ENCODE measurements at places on chromosomes 2 and 18.

DNA sequence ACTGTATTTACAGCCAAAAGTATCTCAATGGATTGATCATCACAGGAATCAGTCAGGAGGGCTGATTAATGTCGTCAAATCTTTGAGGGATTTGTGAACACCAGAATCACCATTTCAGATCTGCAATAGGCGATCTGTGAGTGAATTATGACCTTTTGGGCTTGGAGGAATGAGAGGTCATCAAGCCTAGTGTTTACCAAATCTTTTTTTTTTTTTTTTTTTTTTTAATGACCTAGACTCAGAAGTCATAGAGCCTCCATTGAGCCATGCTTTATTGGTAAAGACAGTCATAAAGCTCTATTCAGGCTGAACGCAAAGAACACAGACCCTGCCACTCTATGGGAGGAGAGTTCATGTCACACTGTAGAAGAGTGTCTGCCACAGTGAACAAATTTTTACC is 97.7 kb downstream of the SOCS6 start:
- DNase-seq = no peak

- no peak for DNase-seq
Observed at GRCh38 chr2:166792808-166793207, 95.5 kb upstream of the XIRP2 start.

GRCh38 chr2:128214251-128214650 is 104.4 kb downstream of the HS6ST1 start:
- DNase-seq = no peak

GRCh38 chr2:85423525-85423924 is 5.0 kb downstream of the SH2D6 start:
- no peak for DNase-seq

DNA sequence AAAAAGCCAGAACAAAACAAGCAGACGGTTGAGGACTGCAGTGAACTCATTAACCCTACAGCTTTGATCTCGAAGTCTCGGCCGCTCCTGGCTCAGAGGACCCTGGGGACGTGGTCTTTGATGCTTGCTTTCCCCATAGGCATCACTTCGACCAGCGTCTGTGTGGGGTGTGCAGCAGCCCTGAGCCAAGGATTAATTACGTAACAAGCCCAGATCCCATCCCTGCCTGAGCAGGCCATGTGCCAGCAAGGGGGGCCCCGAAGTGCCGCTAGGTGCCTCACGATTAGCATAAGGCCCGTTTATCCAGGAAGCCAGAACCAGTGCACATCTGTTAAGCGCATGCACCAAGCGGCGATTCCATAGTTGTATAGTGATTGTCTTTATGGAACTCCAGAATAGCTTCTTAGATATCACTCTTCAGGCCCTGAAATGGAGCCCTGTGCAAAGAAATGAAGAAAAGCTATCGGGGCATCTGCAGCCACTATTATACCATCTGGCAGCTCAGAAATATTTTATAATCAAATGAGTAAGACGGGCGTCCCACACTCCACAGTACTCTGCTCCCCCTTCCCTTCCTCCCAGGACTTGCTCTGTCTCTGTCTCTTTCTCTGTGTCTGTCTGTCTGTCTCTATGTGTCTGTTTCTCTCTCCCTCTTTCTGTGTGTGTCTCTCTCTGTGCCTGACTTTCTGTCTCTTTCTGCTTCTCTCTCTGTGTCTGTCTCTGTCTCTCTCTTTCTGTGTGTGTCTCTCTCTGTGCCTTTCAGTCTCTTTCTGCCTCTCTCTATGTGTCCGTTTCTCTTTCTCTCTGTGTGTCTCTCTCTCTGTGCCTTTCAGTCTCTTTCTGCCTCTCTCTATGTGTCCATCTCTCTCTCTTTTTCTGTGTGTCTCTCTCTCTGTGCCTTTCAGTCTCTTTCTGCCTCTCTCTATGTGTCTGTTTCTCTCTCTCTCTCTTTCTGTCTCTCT is 41.7 kb downstream of the HPCAL1 start:
- no peak for DNase-seq

All from fibroblast of the conjunctiva (primary cell).